ENCODE measurements at places on chromosomes 7 and 10.
A peak's percentile ranks its signal among the peaks of the same experiment; 100 is the strongest.

- no peaks in the 10 kb centered on the region for H3K36me3 ChIP-seq
- no peak overlapping the region for H3K27ac ChIP-seq
- H3K4me1 ChIP-seq: peaks cover 10% of the 10 kb centered on the region
- no peak overlapping the region for H3K4me3 ChIP-seq
These were observed 35.0 kb downstream of the DNAJC12 start for GRCh38 chr10:67802767-67803538.

DNA sequence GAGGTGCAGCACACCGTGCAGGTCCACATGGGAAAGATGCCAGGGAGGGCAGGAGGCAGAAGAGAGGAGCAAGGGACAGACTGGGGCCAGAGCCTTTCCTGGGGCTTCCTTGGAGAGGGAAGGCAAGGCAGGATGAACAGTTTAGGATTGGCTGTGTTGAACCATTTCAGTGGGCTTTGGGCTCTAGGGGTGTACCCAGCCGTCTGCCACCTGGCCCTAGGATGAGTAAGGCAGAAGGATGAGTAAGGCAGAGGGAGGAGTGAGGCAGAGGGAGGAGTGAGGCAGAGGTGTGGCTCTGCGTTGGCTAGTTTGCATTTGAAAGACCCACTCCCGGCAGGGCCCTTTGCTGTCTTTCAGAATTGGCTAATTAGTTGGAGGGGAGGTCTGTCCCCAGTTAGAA lies 31.5 kb upstream of the PRF1 start:
- H3K4me3 ChIP-seq: no peak overlapping the region
- no peaks in the 10 kb centered on the region for H3K27me3 ChIP-seq
- no peaks in the 10 kb centered on the region for H3K36me3 ChIP-seq

GRCh38 chr10:34145715-34146114 lies 669.4 kb downstream of the PARD3 start:
- no peak overlapping the region for H3K27ac ChIP-seq
- no peaks in the 10 kb centered on the region for H3K36me3 ChIP-seq
- DNase-seq: no peak

DNA sequence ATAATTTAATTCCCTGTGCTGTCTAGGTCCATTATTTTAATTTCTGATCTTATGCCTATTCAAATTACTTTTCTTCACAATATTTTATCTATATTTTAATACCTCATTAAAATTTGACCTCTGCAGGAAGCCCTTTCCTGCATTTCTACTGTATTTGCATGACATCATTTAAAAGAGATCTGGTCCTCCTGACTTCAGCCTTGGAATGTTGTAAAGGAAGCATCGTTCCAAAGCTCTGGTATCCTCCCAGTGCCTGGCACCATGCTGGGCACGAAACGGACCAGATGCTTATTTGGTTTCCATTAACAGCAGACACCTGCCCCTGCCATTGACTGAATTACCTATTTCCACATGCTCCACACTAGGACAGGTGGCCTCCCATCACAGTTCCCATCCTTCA lies 247.5 kb downstream of the KLF6 start:
- no peak overlapping the region for H3K27ac ChIP-seq
- H3K4me3 ChIP-seq: no peak overlapping the region
- peaks cover 2% of the 10 kb centered on the region for H3K27me3 ChIP-seq

- peaks cover 60% of the 10 kb centered on the region for H3K36me3 ChIP-seq
- H3K4me3 ChIP-seq: peak overlapping the region; percentile 98
- DNase-seq: no peak
- no peaks in the 10 kb centered on the region for H3K27me3 ChIP-seq
- peaks cover 82% of the 10 kb centered on the region for H3K4me1 ChIP-seq
- H3K27ac ChIP-seq: peak overlapping the region; percentile 43
These were observed 2.8 kb downstream of the PRF1 start for GRCh38 chr10:70599791-70600190.

GRCh38 chr7:87628780-87629569 lies 777 bp downstream of the RUNDC3B start:
- DNase-seq: peak; percentile 14
- H3K27me3 ChIP-seq: peaks cover 23% of the 10 kb centered on the region
- H3K36me3 ChIP-seq: no peaks in the 10 kb centered on the region

DNA sequence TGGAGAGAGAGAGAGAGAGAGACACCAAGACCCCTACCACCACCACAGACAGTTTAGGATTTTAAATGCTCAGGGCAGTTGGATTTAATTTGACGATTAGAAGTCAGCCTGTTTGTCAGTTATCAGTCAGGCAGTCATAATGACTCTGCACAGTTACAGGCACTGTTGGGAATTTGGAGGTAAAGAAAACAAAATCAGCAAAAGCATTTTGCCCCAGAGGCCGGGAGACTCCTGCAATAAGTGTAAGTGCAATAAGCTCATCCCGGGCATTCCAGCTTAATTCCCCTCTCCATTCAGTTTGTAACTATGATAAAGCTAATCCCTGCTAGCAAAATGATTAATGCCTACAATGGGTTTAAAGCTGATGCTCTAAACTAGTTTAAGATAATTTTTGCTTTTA lies 13.5 kb downstream of the SEMA3C start:
- no peaks in the 10 kb centered on the region for H3K36me3 ChIP-seq
- no peaks in the 10 kb centered on the region for H3K27me3 ChIP-seq
- H3K27ac ChIP-seq: no peak overlapping the region
- H3K4me1 ChIP-seq: no peaks in the 10 kb centered on the region
- H3K4me3 ChIP-seq: no peak overlapping the region

DNA sequence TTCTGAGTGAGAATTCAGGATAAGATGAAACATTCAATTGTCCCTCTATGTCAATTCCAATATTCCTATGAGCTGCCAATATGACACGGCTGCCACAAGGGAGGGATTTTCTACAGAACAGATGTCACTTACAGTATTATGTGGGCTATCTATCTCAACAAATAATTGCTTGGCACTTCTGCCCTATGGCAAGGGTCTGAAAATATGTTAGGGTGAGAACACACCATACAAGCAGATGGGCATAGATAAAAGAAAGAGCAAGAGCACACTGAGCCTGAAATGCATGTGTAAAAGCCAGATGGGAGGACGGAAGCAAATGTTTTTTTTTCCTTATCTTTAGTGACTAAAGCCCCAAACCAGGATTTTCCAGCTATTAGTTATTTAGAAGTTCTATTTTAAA lies 70.1 kb upstream of the TFEC start:
- DNase-seq: no peak
- H3K27me3 ChIP-seq: peaks cover 8% of the 10 kb centered on the region
- no peaks in the 10 kb centered on the region for H3K36me3 ChIP-seq
- no peak overlapping the region for H3K4me3 ChIP-seq
- no peaks in the 10 kb centered on the region for H3K4me1 ChIP-seq

DNA sequence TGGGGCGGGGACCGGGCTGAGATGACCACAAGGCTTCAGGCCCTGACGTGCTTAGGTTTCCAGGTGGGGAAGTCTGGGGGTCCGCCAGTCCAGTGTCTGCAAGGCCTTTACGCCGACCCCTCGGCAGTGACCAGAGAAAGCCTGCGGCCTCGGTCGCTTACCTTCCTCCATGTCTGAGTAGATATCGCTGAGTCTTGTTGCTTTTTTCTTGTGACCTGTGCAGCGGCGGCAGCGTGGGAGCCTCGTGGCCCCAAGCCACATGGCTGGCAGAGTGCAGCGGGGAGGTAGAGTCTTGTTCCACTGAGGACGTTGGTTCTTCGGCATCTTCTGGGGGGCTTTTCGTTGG lies 329 bp downstream of the NOLC1 start:
- peak overlapping the region; percentile 100 for H3K27ac ChIP-seq
- peak; percentile 50 for DNase-seq
- H3K36me3 ChIP-seq: peaks cover 85% of the 10 kb centered on the region
- H3K4me3 ChIP-seq: peak overlapping the region; percentile 100
- peaks cover 2% of the 10 kb centered on the region for H3K27me3 ChIP-seq

GRCh38 chr10:22927166-22927565 lies 687 bp upstream of the ARMC3 start:
- no peak for DNase-seq
- H3K4me3 ChIP-seq: no peak overlapping the region
- peaks cover 11% of the 10 kb centered on the region for H3K27me3 ChIP-seq
- H3K4me1 ChIP-seq: peaks cover 2% of the 10 kb centered on the region

GRCh38 chr10:133134411-133135115 lies 25.5 kb upstream of the KNDC1 start:
- no peak overlapping the region for H3K4me3 ChIP-seq
- no peaks in the 10 kb centered on the region for H3K4me1 ChIP-seq
- H3K27ac ChIP-seq: peak overlapping the region; percentile 25
- H3K27me3 ChIP-seq: no peaks in the 10 kb centered on the region
- no peak for DNase-seq

- H3K27me3 ChIP-seq: peaks cover 2% of the 10 kb centered on the region
- no peak overlapping the region for H3K27ac ChIP-seq
- no peak overlapping the region for H3K4me3 ChIP-seq
- no peak for DNase-seq
- H3K4me1 ChIP-seq: no peaks in the 10 kb centered on the region
- H3K36me3 ChIP-seq: no peaks in the 10 kb centered on the region
These were observed 631.9 kb upstream of the FOXK1 start for GRCh38 chr7:4050126-4050660.

DNA sequence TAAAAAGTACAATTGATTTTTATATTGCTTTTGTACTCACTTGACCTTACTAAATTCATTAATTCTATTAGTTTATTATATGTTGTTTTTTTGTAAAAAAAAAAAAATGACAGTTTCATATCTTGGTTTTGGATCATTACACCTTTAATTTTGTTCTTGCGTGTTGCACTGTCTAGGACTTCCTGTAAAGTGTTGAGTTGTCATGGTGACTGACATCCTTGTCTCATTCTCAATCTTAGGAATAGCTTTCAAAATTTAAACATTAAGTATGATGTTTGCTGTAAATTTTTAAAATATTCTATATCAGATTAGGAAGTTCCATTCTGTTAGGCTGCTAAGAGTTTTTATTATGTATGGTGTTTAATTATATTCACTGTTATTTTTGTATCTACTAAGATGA lies 139.1 kb downstream of the ARHGAP12 start:
- no peak overlapping the region for H3K4me3 ChIP-seq
- no peak overlapping the region for H3K27ac ChIP-seq
- peaks cover 3% of the 10 kb centered on the region for H3K4me1 ChIP-seq
- no peak for DNase-seq
- H3K36me3 ChIP-seq: no peaks in the 10 kb centered on the region

- no peak overlapping the region for H3K27ac ChIP-seq
- H3K36me3 ChIP-seq: no peaks in the 10 kb centered on the region
- no peaks in the 10 kb centered on the region for H3K4me1 ChIP-seq
These were observed 125.3 kb downstream of the DYNC1I1 start for GRCh38 chr7:95897557-95898251.

DNA sequence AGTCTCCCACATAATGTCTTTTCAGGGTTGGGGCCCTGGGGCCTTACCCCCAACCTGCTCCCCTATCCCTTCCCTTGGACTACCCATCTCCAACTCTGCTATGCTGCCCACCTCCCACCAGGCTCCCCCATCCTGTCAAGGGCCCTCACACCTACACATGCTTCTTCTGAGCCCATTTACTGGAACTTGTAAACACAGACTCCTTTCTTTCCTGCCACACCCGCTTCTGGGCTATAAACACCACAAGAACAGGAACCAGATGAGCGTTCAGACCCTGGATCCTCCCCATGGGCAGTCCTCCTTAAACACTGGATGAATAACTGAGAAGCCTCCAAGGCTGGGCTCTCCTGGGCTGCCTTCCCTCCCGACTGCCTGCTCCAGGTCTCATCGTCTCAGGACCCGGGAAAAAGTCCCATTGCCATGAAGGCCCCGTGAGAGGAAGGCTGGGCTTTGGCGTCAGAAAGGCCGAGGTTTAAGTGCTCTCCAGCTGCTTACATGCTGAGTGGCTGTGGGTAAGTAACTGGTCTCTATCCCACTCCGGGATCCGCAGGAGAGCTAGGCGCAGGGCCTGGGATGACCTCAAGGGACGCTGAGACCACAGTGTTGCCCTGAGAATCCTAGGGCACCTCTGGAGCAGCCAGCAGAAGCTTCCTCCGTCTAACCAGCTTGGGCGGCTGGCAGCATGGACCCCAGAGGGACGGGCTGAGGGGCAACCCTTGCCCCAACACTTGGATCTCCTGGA lies 15.6 kb upstream of the CRHR2 start:
- H3K4me1 ChIP-seq: peaks cover 2% of the 10 kb centered on the region
- H3K4me3 ChIP-seq: no peak overlapping the region
- no peaks in the 10 kb centered on the region for H3K27me3 ChIP-seq
- no peak overlapping the region for H3K27ac ChIP-seq

- no peaks in the 10 kb centered on the region for H3K27me3 ChIP-seq
- no peak overlapping the region for H3K4me3 ChIP-seq
These were observed 240.8 kb downstream of the ARHGAP12 start for GRCh38 chr10:31687663-31688482.

DNA sequence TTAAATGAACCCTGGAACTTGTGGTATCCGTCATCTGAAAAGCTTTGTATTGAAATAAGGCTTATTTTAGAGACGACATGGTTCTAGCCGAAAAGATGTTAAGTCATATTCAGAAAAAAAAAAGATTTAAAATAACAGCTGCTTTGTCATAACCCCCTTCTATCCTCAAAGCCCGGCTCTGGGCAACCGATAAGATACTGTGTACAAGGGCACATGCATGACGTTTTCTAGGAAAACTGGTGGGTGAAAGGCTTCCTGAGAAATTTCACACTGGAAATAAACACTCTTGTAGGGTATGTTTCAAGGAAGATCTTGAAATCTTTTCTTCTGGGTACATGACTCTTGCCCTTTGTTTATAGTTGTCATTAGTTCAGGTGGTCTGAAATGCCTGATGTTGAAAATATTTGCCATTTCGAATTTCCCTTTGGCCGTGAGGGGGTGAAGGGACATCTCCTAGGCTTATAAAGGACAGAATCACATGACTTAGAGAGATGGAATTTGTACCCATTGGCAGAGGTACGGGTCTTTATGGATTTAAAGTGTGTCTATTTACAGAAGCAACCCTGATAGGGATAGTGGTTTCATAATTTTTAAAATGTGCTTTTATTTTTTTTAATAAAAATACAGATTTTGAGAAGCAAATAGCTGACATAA lies 232.5 kb downstream of the PTEN start:
- H3K27me3 ChIP-seq: peaks cover 16% of the 10 kb centered on the region
- H3K36me3 ChIP-seq: no peaks in the 10 kb centered on the region
- H3K4me3 ChIP-seq: no peak overlapping the region
- H3K27ac ChIP-seq: no peak overlapping the region
- peaks cover 24% of the 10 kb centered on the region for H3K4me1 ChIP-seq

DNA sequence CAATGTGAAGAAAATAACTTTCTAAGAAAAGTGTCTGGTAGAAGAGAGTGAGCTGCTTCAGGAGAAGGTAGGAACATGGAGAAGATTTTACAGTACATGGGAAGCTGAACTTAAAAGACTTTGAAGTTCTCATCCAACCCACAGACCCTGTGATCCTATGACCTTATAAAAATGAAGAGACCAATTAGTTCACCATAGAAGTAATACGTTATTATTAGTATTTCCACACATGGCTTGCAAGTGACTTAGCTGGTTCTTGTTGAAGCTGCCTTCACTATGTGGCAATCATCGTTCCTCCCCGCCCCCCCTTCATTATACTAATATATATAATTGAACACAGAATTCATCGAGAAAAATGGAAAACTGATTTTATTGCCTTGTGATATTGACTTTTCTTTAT lies 129.1 kb downstream of the SND1 start:
- DNase-seq: no peak
- H3K27me3 ChIP-seq: no peaks in the 10 kb centered on the region
- H3K4me1 ChIP-seq: peaks cover 28% of the 10 kb centered on the region
- no peak overlapping the region for H3K27ac ChIP-seq

Measured in activated naive CD8-positive, alpha-beta T cell treated with anti-CD3 and anti-CD28 coated beads, Interleukin-2, amount 50 U/mL, for 24 hours (primary cell).